ENCODE measurements at places on chromosomes 1 and 21. TPM values are rescaled to one million over a fixed set of nuclear protein-coding genes. Genes with fewer than 3 reads are reported as not detected.

PLA2G2F gene
- 0.26 TPM for polyA plus RNA-seq

GRCh38 chr1:172484252-172484651 lies 40.4 kb upstream of the PIGC start:
- DNase-seq = no peak

GRCh38 chr1:229461032-229461668 lies 27.3 kb upstream of the ACTA1 start:
- DNase-seq = no peak

DLGAP3 gene
- not detected for polyA plus RNA-seq

All from keratinocyte (primary cell).